Activated CD8-positive, alpha-beta memory T cell treated with anti-CD3 and anti-CD28 coated beads, Interleukin-2, amount 50 U/mL, for 4 hours (primary cell): ENCODE measurements at places on chromosomes 6 and 20.

GRCh38 chr6:137017081-137017480 lies 27.7 kb downstream of the IL20RA start:
- DNase-seq, result no peak

DNA sequence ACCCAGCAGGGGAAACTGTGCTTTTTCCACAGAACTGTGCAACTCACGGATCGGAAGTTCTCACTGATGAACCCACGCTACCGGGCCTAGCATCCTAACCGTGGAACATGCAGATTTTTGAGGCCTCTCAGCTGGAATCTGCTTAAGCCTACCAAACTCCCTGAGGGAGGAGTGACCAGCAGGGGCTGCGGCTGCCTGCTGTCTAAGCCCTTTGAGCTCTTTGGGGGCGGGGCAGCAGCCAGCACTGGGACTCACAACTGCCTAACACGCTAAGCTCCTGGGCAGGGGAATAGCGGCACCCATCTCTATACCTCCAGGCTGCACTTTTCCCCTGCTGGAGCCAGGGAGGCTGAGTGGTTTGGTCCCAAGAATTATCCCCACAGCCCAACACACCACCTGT lies 20.4 kb upstream of the METTL24 start:
- DNase-seq, result no peak

GRCh38 chr6:129342796-129343195 lies 367.2 kb downstream of the ARHGAP18 start:
- no peak for DNase-seq

- DNase-seq, result no peak
Observed at GRCh38 chr6:111865909-111866546, 7.2 kb downstream of the FYN start.

- no peak for DNase-seq
Observed at GRCh38 chr6:146315381-146316174, 228.1 kb upstream of the RAB32 start.

DNA sequence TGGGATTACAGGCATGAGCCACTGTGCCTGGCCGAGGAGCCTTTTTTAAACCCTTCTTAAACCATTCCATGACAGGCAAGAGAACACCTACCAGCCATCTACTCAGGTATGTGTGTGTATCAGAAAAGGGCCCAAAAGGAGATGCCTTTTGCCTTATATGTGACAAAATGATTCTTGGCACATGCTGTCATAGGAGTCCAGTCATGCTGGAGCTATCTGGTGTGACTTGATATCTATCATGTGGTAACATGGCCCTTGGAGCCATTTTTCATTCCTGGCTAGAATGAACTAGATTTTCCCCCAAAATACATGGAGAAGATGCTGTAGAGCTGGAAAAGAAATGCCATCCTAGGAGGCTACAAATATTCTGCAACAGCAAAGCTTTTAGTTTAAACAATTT lies 129.1 kb downstream of the DST start:
- no peak for DNase-seq

DNA sequence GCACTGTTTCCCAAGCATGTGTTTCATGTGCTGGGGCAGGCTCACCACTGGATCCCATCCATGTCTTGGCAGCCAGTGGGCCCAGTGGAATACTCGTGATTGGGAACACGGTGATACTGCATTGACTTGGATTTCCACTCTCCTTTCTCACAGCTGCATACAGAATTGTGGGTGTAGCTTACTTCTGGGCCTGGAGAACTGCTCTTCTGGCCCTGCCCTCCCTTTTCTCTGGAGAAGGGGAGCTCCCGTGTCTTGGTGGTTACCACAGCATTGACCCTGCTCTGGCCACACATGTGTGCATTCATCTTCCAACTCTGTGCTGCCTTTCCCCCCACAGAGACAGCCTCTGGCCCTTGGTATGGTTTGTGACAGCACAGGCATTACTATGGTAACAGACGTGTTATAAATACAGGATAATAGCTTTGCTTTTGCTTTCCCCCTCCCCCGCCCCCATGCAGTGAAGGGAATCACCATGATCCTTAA lies 21.6 kb downstream of the SOBP start:
- no peak for DNase-seq

DNA sequence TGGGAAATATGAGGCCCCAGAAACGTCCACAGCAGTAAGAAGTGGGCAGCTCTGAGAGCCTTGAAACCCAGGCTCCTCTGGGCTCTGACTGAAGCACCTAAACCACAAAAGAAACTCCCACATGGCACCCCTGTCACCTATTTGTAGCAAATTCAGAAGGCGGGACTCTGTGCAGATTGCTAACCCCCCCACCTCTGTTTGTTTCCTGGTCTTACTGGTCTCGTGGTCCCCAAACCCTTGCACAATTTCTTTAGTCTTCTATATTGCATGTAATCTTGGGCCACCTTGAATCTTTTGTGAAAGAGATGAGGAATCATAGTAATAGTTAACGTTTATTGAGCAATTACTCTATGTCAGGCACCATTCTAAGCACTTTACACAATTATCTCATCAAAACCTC lies 154.3 kb downstream of the PREX1 start:
- no peak for DNase-seq

DNA sequence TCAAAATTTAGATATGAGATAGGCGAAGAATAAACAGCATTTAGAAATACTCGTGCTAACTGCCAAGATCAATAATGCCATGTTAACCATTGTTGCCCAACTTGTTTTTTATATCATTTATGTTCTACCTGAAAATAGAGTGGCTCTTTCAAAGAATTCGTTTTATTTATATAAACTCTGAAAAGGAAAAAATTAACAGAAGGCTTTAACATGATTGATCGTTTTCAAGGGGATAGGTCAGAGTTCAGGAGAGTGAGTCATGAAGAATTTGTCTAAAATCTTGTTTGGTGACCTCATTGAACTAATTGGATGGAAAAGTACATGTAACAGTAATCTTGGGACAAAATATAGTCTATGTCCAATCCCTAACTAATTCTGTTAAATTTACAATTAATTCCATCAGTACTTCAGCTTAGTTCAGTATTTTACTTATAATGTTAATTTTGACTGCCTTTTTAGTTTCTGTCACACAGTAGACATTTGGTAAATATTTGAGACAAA lies 11.1 kb upstream of the ELOVL2 start:
- no peak for DNase-seq

DNA sequence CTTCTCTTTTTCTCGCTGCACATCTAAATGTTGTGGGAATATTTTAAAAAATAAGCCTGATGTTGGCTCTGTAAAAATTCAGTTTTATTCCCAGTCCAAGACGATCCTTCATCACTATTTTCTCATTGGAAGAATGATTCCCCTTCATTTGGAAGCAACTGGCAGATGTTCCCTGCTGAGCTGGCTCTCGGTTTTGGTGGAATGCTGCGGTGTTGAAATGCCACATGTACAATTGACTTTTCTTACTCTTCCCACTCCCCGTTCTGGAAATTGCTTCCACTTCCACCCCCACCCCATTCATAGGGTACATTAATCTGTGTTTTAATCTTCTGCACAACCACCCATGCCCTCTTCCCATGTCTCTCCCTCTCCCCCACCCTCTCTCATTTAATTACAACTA lies 496.3 kb upstream of the MAP3K7 start:
- DNase-seq, result no peak

DNA sequence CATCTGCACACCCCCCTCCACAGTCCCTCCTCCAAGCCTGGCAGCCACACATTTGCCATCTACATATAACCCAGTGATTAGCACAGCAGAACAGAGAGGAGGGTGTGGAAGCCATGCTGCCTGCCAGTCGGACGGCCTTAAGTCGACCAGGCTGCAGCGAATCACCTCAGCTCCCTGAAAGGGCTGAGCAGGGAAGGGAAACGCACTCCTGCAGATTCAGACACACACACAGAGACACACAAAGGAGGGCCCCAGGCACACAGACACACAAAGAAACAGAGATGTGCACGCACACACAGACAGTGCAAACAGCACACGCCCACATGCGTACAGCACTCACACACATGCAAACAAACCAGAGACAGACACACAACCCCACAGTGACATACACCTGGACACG lies 11.2 kb upstream of the SIRPA start:
- DNase-seq, result no peak

DNA sequence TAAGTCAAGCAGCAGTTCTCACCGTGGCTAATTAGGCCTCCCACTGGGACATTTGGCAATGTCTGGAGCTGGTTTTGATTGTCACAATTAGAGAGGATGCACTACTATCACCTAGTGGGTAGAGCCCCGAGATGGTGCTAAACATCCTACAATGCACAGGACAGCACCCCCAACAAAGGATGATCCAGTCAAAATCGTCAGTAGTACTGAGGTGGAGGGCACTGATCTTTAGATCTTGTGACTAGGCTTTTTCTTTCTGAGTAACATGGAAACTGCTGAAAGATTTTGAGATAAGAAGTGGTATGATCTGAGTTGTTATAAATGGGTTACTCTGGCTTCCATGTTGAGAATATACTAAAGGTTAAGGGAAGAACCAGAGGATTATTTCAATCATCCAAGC lies 12.0 kb downstream of the UBD start:
- DNase-seq, result no peak

- no peak for DNase-seq
Observed at GRCh38 chr6:28296520-28297060, 15.2 kb downstream of the PGBD1 start.

GRCh38 chr6:112831022-112831421 lies 483.9 kb downstream of the RFPL4B start:
- DNase-seq, result no peak

DNA sequence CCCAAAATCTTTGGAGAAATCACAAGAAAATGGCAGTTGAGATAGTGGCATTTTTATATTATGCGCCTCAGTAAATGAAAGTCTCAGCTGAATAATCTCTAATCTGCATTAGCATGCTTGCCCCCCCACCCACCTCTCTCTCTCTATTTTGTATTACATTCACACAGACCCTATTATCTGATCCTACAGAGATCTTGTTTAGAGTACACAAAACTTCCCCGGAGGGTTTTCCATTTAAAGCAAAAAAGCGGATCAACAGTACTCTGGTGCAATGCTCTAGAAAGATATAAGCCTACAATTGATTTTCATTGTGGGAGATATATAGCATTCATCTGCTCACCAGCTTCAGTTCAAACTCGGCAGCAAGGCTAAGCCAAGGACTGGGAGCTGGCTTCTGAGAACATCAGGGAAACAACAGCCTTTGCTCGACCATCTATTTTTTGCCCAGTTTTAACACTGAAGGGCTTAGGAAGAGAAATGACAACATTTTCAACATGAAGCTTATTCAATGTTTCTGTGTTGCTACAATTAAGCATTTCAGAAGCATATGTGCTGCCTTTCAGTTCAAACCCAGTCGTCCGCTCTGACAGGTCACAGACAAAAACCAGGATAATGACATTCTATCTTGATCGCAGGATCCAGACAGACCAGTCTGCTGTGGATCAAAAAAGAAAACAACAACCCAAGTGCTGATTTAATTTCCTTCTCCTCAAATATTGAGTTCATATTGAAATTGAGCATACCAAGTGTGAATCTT lies 137.6 kb upstream of the ATXN1 start:
- no peak for DNase-seq

DNA sequence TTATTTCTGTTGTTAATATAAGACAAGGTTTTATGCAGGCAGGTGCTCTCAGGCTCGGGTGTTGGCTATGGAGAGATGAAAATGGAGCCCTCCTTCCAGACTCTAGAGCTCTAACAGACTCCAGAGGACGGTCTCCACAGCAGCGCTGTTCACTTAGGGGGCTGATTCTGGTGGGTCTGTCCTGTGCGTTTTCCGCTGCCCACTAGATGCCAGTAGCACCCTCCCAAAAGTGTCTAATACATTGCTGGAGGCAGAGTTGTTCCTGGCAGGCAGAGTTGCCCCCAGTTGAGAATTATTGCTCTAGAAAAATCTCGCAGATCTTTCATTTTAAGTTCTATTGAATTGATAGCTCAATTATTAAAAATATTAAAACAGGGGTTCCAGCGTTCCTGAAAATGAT lies 109.9 kb downstream of the MAP3K4 start:
- DNase-seq, result no peak

DNA sequence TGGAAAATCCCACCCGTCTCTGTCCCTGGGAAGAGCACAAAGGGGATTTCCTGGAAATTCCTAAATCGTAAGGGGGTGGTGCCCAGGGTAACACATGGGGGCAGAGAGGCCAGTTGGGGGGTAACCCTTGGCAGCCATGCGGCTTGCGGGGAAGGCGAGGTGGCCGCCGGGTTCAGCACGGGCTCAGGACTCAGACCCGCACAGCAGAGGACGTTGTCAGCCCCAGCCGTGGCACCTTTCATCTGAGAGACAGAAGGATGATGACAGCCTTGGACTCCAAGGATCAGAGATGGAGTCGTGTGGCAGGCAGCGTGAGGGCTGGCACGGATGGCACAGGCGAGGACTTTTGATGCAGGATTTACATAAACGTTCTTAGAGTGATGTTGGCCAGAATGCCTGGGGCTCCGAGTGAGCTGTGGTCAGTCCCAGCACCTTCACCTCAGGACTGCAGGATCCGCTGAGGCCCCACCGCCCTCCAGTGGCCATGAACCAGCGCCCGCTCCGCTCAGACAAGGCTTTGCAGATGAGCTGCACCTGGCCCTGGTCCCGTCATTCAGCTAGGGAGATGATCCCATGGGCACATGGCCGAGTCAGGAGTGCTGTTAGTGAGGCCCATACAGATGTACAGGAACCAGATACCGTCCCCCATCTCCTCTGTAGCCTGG lies 190.3 kb downstream of the TAF4 start:
- DNase-seq, result no peak

DNA sequence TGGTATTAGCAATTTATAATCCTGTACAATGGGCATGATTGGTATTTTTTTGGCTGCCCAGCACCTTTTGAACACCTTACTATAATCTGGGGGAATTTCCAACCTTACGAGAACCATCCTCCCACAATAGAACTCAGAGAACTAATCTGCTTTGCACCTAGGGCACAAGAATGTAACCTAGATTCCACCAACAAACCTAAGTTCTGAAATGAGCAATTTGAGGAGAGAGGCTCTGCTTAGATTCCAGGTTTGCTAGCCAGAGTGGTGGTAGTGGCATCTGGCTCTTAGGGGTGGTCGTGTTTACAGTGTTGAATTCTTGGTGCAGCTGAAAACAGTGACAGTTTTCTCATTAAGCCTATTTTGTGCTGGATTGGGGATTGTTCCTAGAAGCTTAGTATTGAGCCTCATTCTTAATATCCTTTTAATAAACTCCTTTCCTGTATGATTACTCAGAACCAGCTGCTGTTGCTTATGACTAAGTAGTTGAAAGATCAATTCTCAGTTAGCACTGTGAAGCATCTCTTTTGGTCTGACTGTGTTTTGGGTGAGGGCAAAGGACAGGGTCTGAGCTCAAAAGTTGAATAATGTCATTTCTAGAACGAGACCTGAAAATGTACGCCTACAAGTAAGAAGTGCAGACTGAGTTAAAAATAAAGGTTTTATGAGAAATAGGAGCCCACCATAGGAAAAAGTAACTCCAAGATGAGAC lies 385.6 kb downstream of the CDKAL1 start:
- DNase-seq, result no peak

- peak; percentile 17 for DNase-seq
Observed at GRCh38 chr6:88725111-88725975, 238.1 kb downstream of the RNGTT start.

- DNase-seq, result no peak
Observed at GRCh38 chr20:56245761-56246160, 2.8 kb upstream of the MC3R start.
